ENCODE measurements at places on chromosomes 6 and 20. TPM values are rescaled to one million over a fixed set of nuclear protein-coding genes. Genes with fewer than 3 reads are reported as not detected.

Gene MMP24OS
- 61.4 TPM for polyA plus RNA-seq

Gene FGD2
- 12.9 TPM for polyA plus RNA-seq

Gene HRH3
- polyA plus RNA-seq = not detected

Gene SLC17A1
- polyA plus RNA-seq = not detected

Gene GPR63
- 0.63 TPM for polyA plus RNA-seq

Gene SYNJ2
- 17.9 TPM for polyA plus RNA-seq

Gene CD24
- 41.7 TPM for polyA plus RNA-seq

Gene ZNF165
- 2.1 TPM for polyA plus RNA-seq

Gene PMEPA1
- 31.4 TPM for polyA plus RNA-seq

Gene SMAP1
- 11.6 TPM for polyA plus RNA-seq

Gene EYA4
- polyA plus RNA-seq = not detected

Gene FAM209A
- polyA plus RNA-seq = not detected

Gene GABRR1
- polyA plus RNA-seq = not detected

Measured in aorta (tissue), 5 donors.